Adrenal gland (tissue), 19 donors: ENCODE measurements at places on chromosomes 3 and 15. TPM values are rescaled to one million over a fixed set of nuclear protein-coding genes. Genes with fewer than 3 reads are reported as not detected.

DNA sequence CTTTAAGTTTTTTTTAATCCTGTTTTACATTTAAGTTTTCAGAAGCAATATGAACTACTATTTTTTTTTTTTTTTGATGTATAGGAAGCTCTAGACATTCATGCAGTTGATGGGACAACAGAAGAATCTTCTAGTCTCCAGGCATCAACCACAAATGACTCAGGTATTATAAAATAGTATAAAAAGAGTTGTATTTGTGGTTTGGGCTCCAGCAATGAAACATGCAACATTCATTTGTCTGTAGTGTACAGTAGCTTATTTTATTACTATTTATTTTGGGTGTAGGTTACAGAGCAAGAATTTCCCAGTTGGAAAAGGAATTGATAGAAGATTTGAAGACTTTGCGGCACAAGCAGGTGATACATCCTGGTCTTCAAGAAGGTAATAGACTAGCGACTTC, 38.6 kb downstream of the MGA start:
- no peak for DNase-seq

NRROS gene
- 9.8 TPM for total RNA-seq

GRCh38 chr3:66031102-66031698, 7.5 kb downstream of the MAGI1 start:
- DNase-seq: peak; percentile 35

MINAR1 gene
- 43.8 TPM for total RNA-seq

CKMT1B gene
- total RNA-seq: 3.9 TPM

GRCh38 chr3:31567036-31567435, 34.3 kb downstream of the STT3B start:
- no peak for DNase-seq

GRCh38 chr3:129040579-129041300, 19.8 kb upstream of the GP9 start:
- DNase-seq: no peak

DNA sequence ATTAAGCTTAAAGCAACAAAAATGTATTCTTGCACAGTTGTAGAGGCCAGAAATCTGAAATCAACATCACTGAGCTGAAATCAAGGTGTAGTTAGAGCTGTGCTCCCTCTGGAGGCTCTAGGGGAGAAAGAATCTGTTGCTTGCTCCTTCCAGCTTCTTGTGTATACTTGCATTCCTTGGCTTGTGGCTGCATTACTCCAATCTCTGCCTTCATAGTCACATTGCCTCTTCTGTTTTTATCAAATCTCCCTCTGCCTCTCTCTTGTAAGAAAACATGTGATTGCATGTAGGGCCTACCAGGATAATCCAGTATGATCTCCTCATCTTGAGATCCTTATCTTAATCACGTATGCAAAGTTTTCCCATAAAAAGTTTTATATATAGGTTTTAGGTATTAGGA, 487.9 kb upstream of the SGO1 start:
- DNase-seq: no peak

DNA sequence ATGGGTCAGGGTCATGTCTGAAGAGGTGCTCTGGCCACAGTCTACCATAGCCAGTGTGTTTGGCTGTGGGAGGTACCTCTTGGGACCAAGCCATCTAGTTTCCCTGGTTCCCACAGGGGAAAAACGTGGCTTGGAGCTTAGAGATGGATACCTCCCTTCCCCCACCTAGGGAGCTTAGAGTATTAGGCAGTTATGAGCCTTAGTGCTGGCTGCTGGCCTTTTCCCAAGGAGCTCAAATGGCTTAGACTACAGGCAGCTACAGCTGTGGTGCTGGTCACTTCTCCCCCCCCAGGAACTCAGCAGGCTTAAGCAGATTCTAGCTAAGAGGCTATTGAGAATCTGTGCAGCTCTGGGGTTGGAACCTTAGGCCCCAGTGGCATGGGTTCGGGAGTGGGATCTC, 591.2 kb downstream of the NSUN3 start:
- DNase-seq: no peak

GRCh38 chr15:39451871-39452270, 129.0 kb upstream of the THBS1 start:
- no peak for DNase-seq
